ENCODE measurements at places on chromosomes 4 and X. TPM values are rescaled to one million over a fixed set of nuclear protein-coding genes. Genes with fewer than 3 reads are reported as not detected.

Gene AWAT2
- not detected for total RNA-seq

Gene HELT
- not detected for total RNA-seq

Gene GPR143
- 7.1 TPM for total RNA-seq

Gene P2RY4
- total RNA-seq = not detected

Gene NPY2R
- not detected for total RNA-seq

- no peak overlapping the region for H3K4me3 ChIP-seq
- no peak for DNase-seq
- H3K27me3 ChIP-seq = no peaks in the 10 kb centered on the region
- H3K4me1 ChIP-seq = peaks cover 10% of the 10 kb centered on the region
Measured at GRCh38 chr4:107255114-107255513, 219.0 kb upstream of the DKK2 start.

DNA sequence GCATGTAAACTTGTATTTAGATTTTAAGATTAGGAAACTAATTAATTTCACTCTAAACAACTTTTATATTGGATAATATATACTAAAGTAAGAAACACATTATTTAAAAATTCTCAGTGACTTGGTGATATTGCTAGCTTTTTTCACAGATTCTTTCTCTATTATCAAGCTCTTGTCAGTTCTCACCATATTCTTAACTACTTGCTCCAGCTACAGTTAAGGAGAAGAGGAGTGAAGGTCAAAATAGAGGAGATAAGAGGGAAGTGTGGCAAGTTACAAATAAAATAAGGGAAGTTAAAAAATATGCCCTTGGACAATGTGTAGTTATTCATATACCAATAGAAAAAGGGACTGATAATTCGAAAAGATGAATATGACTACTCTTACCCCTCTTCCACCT, 34.7 kb upstream of the NAF1 start:
- DNase-seq = no peak
- H3K4me1 ChIP-seq = no peaks in the 10 kb centered on the region
- no peak overlapping the region for H3K27ac ChIP-seq

DNA sequence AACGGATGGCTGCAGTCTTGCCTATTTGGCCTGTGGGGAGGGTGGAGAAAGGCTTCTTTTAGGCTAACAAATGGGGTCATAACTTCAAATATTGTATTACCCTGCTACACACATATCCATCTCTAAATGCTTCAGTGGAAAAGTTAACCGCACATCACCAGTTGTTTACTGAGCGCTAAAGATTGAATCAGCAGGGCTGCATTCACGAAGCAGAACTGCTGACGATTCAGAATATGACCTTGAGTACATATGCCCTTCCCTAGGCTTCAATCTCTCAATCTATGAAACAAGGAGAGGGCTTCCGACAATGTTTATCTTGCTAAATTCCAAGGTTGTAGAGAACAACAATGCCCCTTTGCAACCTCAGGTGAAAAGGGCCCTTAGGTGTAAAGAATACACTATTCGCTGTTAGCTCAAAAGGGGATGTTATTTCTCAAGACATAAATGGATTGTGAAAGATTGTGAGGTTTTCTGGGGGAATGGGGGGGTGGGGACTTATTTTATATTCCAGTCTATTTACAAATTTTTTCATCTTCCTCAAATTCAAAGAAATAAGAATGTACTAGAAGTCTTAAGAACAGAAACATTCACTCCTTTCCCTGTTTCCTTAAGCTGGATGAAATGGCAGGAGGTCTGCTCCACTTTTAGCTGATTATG, 2.6 kb upstream of the ATP6AP2 start:
- no peak overlapping the region for H3K4me3 ChIP-seq
- H3K36me3 ChIP-seq = no peaks in the 10 kb centered on the region
- H3K27me3 ChIP-seq = no peaks in the 10 kb centered on the region
- no peak for DNase-seq
- H3K27ac ChIP-seq = peak overlapping the region; percentile 79

- H3K4me1 ChIP-seq = no peaks in the 10 kb centered on the region
- no peaks in the 10 kb centered on the region for H3K36me3 ChIP-seq
- no peak overlapping the region for H3K4me3 ChIP-seq
- no peak overlapping the region for H3K27ac ChIP-seq
Measured at GRCh38 chr4:11451716-11452115, 23.0 kb upstream of the HS3ST1 start.

GRCh38 chrX:149161435-149162088, 343.5 kb downstream of the IDS start:
- H3K36me3 ChIP-seq = no peaks in the 10 kb centered on the region
- H3K27me3 ChIP-seq = no peaks in the 10 kb centered on the region
- DNase-seq = no peak
- H3K27ac ChIP-seq = no peak overlapping the region
- no peaks in the 10 kb centered on the region for H3K4me1 ChIP-seq
- H3K4me3 ChIP-seq = no peak overlapping the region

DNA sequence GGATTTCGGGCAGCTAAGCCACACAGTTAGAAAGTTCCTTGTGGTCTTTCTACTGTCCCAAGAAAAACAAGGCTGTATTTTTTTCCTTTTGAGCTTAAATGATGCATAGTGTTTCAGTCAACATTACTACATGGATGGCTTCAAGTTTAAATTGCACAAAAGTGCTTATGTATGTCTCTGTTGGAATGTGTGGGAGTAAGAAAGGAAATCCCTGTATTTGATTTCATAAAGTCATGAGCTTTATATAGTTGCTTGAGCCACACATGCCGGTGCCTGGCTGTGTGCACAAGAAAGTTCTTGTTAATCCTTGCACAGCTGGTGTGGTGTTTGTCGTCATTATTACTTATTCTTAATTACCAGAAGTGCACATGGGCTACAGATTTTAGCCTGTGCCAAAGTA, 262.2 kb downstream of the ARHGAP10 start:
- H3K27me3 ChIP-seq = no peaks in the 10 kb centered on the region
- H3K36me3 ChIP-seq = no peaks in the 10 kb centered on the region
- H3K27ac ChIP-seq = no peak overlapping the region
- DNase-seq = no peak
- H3K4me1 ChIP-seq = no peaks in the 10 kb centered on the region

DNA sequence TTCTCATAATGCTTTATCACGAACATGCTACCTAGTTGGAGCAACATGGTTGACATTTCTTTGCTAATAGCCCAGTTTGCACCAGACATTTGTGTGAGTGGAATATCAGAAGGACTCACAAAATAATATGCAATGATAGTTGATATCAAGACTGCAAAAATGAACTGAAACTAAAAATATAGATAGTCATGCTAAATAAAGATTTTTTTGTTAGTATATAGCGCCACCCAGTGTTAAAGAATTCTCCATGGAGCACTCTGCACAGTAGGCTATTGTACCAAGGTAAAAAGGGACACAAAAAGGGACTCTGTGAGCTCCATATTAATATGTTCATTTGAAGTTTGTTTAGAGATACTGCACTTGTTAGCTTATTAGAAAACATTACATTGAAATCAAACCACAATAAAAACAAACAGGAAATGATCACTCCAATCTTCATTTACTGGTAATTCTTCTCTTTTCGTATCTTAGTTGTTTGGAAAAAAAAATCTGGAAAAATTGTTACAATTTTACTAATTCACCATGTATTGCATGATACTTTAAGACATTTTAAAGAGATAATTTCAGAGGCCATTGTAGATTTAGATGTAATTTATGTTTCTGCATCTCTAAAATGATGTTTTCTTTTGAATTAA, 1509.6 kb downstream of the ADGRL3 start:
- DNase-seq = no peak
- no peaks in the 10 kb centered on the region for H3K4me1 ChIP-seq
- H3K27ac ChIP-seq = no peak overlapping the region
- no peaks in the 10 kb centered on the region for H3K36me3 ChIP-seq
- H3K27me3 ChIP-seq = no peaks in the 10 kb centered on the region

DNA sequence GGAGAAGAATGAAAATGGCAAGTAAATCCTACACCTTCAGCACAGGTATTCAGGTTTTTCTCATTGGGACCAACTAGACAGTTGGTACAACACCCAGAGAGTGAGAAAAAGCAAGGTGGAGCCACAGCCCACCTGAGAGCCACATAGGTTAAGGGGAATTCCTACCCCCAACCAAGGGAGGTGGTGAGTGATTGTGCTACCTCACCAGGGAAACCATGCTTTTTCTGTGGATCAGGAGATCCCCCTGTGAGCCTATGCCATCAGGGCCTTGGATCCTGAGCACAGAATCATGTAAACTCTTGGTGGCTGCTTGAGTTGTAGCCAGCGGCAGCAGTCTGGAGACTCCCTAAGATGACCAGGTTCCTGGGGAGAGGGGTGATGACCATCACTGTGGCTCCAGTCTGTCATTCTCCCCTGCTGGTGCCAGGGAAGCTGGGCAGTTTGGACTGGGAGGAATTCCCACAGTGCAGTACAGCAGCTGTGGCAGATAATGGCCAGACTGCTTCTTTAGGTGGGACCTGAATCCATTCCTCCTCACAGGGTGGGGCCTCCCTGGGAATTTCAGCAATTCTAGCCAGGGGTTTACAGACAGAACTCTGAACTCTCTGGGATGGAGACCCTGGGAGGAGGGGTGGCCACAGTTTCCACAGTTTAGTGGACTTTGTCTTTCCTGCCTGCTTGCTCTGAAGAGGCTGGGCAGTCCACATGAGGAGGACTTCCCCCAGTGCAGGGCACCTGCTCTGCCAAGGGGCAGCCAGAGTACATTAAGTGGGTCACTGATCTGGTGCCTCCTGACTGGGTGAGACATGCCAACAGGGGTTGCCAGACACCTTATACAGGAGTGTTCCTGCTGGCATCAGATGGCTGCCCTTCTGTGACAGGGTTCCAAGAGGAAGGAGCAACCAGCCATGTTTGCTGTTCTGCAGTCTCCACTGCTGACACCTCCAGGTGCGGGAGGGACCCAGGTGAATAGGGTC, 43.2 kb downstream of the PARM1 start:
- no peak overlapping the region for H3K27ac ChIP-seq
- peaks cover 22% of the 10 kb centered on the region for H3K36me3 ChIP-seq
- H3K4me1 ChIP-seq = no peaks in the 10 kb centered on the region
- H3K4me3 ChIP-seq = no peak overlapping the region
- no peaks in the 10 kb centered on the region for H3K27me3 ChIP-seq

All from progenitor cell of endocrine pancreas (in vitro differentiated cells).